ENCODE measurements at places on chromosomes 12 and 14. TPM values are rescaled to one million over a fixed set of nuclear protein-coding genes. Genes with fewer than 3 reads are reported as not detected.

The BBOF1 gene
- total RNA-seq = 2.4 TPM

The OLR1 gene
- not detected for total RNA-seq

The DNAJC22 gene
- total RNA-seq = not detected

The DIO3 gene
- not detected for total RNA-seq

GRCh38 chr12:104643819-104644669, 187.3 kb downstream of the CHST11 start:
- no peak for DNase-seq

- peak; percentile 16 for DNase-seq
These were observed 133.4 kb upstream of the RAP1B start for GRCh38 chr12:68477261-68477772.

- peak; percentile 39 for DNase-seq
These were observed 135.9 kb downstream of the KTN1 start for GRCh38 chr14:55715889-55716288.

GRCh38 chr12:28882444-28882843, 266.6 kb upstream of the FAR2 start:
- peak; percentile 93 for DNase-seq

DNA sequence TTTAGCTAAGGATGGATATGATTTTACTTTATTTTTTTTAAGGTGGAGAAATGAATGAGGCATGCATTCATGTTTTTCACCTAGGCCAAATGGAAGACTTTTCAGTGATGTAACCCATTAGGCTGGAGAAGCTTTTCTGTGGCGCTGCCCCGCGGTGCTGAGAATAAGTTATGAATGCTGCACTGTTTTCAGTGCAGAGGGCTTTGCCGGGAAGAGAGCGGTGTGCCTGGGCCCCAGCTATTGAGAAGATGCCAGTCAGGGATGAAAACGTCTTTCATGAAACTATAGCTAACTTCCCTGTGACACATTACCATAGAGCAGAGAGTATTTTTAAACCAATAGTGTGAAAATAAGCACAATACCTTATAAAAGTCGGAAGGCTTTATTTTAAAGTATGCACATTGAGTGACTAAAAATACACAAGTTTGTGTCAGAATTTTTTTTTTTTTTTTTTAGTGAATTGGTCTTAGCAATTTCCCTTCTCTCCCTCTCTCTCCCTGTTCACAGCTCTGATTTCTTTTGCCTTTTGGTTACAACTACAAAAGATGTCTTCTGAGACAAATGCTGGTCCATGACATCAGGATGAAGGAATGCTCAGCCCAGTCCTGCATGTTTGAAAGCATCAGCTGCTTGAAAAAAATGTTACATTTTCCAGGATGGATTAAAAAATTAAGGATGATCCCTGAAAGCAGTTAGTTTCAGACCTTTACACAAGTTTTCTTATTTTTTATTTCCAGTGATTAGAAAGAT, 48.3 kb downstream of the NPAS3 start:
- no peak for DNase-seq

GRCh38 chr14:63046339-63047268, 1.3 kb upstream of the KCNH5 start:
- peak; percentile 48 for DNase-seq

GRCh38 chr14:55136241-55136640, 7.2 kb downstream of the LGALS3 start:
- peak; percentile 48 for DNase-seq

- DNase-seq = no peak
These were observed 56.2 kb upstream of the DDHD1 start for GRCh38 chr14:53209370-53209769.

DNA sequence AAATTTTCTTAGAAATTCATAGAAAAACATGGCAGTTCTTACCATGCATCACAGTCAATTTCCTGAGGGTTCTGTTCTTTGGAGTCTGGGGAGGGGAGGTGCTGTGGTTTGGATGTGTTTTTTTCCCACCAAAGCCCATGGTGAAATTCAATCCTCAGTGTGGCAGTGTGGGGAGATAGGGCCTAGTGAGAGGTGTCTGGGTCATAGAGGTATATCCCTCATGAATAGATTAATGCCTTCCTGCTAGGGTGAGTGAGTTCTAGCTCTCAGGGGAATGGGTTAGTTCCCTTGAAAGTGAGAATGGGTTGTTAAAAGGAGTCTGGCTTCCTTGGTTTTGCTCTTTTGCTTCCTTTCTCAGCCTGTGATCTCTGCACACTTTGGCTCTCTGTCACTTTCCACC, 277.8 kb downstream of the APAF1 start:
- no peak for DNase-seq

GRCh38 chr12:82326905-82327503, 31.2 kb downstream of the CCDC59 start:
- peak; percentile 9 for DNase-seq

- DNase-seq = peak; percentile 86
These were observed 333.3 kb downstream of the SLC16A7 start for GRCh38 chr12:59929110-59929509.

DNA sequence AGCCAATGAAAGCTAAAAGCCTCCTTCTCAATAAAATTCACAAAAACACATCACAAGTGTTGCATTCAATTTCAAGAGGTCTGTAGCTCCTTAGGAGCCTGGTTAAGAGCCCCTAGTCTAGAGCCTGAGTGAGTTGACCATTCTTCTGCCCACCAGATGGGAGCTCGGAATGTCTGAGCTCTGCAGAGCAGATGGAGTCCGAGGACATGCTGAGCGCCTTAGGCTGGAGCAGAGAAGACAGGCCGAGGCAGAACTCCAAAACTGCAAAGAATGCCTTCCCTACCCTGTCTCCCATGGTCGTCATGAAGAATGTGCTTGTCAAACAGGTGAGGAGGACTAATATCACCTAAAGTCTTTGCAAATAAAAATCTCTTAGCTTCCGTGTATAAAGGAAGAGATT, 11.6 kb downstream of the CIPC start:
- no peak for DNase-seq

- no peak for DNase-seq
These were observed 61.1 kb upstream of the DLK1 start for GRCh38 chr14:100665511-100666032.

DNA sequence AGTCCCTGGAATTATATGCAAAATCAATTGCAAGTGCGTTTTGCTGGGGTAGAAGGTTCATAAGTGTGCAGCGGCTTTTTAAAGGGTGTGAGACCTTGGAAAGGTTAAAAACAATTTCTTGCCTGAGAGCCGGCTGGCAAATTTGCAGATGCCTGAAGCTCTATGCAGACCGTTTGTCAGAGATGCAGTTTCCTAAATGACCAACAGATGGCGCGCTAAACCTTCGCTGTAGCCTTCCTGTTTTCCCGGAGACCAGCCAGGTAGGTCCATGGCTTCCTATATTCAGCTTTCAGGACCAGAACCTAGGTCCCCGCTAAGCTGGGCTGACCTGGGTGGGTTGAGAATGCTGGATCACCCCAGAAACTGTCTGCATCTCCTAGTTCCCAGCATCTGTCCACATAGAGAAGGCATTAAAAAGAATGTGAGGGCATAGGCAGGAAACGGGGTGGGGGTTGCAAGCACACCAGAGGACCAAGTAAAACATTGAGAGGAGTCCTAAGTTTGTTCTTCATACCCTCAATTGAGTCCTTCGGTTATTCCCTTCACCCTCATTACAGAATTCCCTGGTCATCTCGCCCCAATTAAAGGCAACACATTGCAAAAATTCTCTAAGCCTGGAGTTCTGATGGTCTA, 5.7 kb upstream of the NOS1 start:
- peak; percentile 62 for DNase-seq

GRCh38 chr12:91273560-91273959, 90.9 kb upstream of the DCN start:
- no peak for DNase-seq

Measured in foreskin keratinocyte (primary cell).